ENCODE measurements at places on chromosomes 1 and 21.

DNA sequence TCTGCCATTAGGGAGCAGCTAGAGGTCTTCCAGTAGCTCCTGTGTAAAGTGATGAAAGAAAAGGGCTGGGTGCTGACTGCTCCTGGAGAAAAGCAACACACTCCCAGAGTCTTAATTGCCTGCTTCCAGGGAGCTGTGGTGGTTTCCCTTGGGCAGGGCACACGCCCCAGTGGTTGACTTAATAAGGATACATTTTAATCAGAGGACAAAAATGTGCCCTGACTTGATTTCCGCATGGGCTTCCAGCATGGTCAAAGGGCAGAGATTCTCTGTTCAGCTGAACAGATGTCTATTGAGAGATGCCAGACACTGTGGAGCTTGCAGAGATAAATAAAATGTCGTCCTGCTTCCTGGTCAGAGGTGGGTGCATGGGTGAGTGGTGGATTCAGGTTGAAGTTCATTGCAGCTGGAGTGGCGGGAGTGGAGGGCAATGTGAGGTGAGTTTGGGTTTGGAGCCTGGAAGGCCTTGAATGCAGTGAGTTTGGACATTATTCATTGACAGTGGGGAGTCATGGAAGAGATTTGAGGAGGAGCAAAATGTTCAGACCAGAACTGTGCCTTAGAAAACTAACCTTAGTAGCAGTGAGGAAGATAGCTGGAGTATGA lies 16.0 kb downstream of the QSOX1 start:
- no peak for DNase-seq

- no peak for DNase-seq
Measured at GRCh38 chr1:222057162-222057561, 315.3 kb upstream of the DUSP10 start.

DNA sequence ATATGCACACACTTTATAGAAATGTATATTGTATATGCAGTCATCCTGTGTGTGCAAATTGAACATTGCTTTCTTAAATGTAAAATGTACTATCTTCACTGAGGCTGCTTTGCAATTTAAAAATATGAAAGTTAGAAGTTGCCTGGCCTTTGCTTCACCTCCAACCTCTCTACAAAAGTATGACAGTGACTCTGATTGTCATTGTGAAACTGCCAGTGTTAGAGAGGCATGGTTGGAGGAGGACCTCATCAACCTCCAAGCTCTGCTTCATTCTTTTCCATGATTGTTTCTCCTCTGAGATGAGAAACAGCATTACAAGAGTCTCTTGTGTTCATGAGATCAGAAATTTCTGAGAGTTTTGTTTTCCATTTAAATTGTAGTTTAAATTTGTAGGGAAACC lies 185.5 kb downstream of the ZC3H11B start:
- DNase-seq = no peak

DNA sequence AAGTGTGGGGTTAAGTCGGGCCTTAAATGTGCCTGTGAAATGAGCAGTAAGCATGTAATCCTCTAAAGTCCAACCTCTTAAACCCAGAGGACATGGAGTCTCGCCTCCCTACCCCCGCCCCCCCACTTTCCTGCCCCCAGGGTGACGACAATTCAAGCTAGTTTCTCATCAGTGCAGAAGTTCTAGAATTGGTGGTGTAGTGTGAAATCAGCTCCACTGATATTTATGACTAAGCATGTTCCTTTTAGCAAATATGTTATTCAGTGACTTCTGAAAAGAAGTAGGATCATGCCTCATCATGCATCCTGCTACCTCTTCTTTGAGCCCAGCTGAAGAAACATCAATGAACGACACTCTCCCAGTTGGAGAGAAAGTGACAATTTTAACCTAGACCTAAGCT lies 2.6 kb upstream of the ABCB10 start:
- DNase-seq = no peak

- no peak for DNase-seq
Measured at GRCh38 chr1:203744075-203744972, 20.7 kb upstream of the LAX1 start.

DNA sequence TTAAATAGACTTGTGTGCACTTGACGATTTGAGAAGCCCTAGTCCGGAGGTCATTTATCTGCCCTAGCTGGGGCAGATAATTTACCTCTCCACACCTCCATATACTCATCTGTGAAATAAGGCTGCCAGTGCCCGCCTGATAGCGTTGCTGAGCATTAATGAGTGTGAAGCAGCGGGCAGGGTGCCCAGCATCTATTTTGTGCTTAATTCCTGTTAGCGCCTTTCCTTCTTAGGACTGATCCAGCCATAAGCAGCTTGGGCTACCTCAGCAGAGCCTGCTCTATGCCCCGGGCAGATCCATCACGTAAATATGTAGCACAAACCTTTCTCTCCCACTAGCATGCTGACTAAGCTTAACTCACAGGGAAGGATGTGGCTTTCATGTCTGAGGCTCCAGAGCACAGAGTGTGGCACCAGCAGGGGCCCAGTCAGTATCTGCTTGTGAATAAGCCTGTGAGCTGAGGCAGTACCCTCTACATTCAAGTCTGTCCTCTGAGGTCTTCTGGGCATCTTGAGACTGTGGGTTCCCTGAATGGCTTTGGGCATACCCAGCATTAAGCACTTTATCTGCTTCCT lies 21.5 kb upstream of the RNF187 start:
- no peak for DNase-seq

GRCh38 chr1:229058729-229059128 lies 212.2 kb upstream of the RAB4A start:
- DNase-seq = peak; percentile 34

GRCh38 chr1:74236440-74236839 lies 1.3 kb downstream of the TNNI3K start:
- DNase-seq = no peak

GRCh38 chr21:26849428-26850115 lies 4.4 kb upstream of the ADAMTS1 start:
- no peak for DNase-seq

GRCh38 chr1:48882020-48882419 lies 105.3 kb upstream of the BEND5 start:
- no peak for DNase-seq

DNA sequence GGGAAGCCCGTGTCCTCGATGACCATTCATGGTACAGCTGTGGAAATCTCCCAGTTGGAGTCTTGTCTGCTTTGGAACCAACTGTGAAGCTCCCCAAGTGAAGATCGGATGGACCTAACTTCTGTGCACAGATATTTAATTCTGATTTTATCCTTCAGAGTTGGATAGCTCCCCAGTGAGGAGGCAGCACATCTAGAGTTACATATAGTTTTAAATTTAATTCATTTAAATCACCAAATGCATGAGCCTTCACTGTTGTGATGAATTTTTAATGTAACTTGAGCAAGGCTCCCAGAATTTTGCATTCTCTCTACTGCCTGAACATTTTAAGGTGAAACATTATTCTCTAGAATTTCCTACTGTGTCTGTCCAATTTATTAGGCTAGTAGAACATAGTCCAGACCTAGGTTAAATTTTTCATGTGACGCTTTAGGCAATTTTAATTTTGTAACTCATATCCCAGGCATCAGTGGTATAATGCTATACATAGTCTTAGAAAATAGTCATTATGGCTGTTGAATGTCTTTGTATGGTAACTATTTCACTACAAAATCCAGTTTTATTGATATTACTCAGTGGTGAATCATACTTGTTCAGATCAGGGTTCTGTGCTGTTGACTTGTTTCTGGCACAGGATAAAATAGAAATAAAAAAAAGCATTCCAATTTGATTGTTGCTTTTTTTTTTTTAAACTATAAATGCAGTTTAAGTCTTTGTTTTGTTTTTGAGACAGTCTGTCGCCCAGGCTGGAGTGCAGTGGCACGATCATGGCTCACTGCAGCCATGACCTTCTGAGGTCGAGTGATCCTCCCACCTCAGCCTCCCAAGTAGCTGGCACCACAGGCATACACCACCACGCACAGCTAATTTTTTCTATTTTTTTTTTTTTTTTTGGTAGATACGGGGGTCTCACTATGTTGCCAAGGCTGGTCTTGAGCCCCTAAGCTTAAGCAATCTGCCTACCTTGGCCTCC lies 66.9 kb downstream of the PRDM2 start:
- DNase-seq = no peak

DNA sequence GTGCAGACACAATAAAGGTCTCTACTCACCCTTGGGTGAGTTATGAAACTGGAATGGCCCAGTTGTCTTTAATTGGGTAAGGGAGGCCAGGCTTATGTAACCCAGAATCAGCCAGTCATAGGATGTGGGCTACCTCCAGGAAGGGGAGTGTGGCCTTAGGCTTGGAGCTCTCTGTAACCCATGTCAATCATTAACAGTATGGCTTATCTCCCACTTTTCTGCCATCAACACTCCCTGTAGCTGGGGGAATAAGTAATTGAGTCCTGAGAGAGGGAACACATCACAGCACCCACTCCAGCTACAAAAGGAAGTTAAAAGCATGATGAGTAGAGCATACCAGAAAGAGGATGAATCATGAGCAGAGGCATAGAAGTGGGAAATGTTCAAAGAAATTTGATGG lies 327.0 kb upstream of the DUSP10 start:
- no peak for DNase-seq

DNA sequence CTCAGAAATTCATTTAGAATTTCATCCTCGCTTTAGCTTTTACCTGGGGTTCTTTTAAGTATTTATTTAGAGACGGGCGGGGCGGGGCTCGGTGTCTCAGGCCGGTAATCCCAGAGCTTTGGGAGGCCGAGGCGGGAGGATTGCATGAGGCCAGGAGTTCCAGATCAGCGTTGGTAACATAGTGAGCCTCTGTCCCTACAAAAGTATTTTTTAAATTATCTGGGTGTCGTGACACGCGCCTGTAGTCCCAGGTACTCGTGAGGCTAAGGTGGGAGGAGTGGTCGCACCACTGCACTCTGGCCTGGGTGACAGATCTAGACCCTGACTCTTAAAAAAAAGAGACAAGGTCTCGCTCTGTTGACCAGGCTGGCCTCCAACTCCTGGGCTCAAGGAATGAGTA lies 942 bp upstream of the RSBN1 start:
- no peak for DNase-seq

- peak; percentile 65 for DNase-seq
Measured at GRCh38 chr1:51535006-51535592, 16.0 kb upstream of the EPS15 start.

GRCh38 chr1:150562446-150563339 lies 13.5 kb downstream of the ADAMTSL4 start:
- no peak for DNase-seq

- no peak for DNase-seq
Measured at GRCh38 chr1:32759997-32760623, 57.0 kb downstream of the YARS1 start.

DNA sequence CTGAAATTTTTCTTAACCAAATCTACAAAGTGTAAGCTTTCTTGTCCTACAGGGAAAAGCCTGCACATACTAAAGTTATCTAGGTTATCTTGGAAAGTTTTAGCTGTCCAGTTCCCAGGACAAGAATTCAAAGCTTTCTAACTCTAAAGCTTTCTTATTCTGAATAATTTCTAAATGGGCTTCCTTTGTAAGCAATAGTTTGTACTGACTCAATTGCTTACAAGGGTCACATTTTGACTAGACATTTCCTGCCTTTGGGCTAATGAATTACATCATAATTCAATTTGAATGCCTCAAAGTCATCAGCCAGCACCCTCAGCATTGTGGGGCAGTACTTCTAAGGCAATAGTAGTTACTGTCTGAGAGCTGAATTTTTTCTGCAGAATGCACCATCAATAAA lies 223.0 kb downstream of the LTN1 start:
- DNase-seq = no peak

GRCh38 chr1:96075704-96076455 lies 645.7 kb upstream of the PTBP2 start:
- DNase-seq = no peak

GRCh38 chr1:22318279-22318981 lies 133.2 kb upstream of the ZBTB40 start:
- no peak for DNase-seq

GRCh38 chr1:226098870-226099835 lies 36.6 kb downstream of the H3-3A start:
- DNase-seq = no peak

DNA sequence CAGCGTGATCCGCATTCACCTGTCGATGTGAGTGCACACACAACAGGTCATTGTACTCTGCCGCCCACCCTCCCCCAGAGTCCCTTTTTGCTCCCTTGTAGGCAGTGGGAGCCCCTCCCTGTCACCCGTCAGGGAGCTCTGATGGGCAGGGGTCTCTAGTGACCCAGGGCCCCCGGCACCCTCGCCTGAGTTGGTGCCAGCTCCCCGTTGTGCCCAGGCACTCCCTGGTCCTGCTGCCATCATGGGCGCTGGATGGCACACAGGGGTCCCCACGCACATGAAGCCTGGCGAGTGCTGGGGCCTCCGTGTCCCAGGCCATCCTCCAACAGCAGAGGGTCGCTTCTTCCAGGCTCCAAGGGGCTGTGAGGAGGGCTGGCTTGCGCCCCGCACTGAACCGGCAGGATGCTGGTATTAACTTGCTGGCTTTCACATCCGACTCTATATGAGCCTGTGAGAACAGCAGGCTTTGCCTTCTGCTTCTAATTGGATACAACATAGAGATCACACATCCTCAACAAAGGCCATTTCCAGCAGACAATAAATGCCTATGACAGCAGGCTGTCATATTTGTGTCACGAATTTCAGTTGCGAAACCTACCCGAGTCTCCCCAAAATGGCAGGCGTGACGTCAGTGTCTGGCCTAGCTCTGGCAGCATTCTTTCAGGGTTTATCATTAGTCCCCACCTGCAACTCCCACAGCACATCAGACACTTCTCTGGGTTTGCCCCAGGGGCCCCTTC lies 35.4 kb downstream of the KIAA1614 start:
- DNase-seq = no peak

DNA sequence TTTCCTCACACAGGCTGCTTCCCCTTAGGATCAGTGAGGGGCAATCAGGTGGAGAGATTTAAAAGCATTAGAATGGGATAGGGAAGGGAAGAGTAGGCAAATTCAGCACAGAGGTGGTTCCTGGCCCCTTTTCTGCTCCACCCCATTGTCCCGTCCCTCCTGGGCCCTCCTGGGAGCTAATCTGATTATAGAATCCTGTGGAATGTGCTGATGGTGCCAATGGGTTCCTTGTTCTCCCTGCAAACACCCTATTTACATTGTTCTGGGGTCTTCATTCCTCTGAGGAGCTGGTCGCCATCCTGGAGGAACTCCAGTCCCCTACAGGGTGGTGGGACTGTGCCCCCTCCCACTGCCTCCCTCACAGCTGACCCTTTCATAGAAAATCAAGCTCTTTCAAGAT lies 34.4 kb upstream of the LRP8 start:
- DNase-seq = no peak

GRCh38 chr1:54273092-54273794 lies 73.3 kb downstream of the MRPL37 start:
- peak; percentile 71 for DNase-seq

DNA sequence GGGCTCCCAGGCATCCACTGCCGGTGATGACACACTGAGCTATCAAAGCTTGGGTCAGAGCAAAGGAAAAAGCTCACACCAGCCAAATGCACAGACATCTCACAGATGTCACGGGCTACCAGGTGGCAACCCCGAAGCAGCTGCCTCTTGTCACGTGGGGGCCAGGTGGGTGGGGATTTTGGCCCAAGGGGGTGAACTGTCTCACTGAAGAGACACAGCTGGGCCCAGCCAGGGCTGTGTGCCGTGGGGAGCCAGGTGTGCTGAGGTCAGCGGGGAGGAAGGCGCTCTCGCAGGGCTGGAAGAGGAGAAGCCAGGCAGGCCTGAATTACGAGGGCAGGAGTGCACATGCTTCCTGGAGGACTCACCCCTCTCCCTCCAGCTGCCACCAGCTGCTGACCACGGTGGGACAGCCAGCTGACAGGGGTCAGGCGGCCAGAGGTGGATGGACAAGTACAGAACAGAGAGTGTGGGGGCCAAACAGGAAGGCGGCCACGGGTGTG lies 32.4 kb downstream of the KCNN3 start:
- DNase-seq = no peak

Measured in substantia nigra (tissue), 51 donors.